ENCODE measurements at places on chromosomes 4 and X.

GRCh38 chrX:50815120-50815519, 1.1 kb upstream of the SHROOM4 start:
- DNase-seq, result no peak

DNA sequence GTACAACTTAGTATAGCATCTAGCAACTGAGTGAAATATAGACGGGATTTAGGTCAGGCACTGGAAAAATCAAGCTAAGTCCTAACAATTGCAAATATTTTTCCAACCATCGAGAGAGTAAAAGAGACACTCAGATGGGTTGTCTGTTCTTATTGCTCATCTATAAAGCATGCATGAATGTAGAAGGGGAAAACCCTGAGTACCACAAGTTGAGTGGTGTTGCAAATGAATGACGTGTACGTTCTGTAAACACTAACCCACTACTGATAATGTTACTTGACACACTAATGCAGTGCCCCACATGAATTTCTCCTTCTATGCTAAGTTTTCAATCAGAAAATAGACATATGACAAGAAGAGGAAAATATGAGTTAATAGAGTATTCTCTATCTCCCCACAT, 211.2 kb downstream of the COX18 start:
- DNase-seq, result no peak

- no peak for DNase-seq
These were observed 124.5 kb downstream of the EFNB1 start for GRCh38 chrX:68953331-68953730.

- DNase-seq, result no peak
These were observed at the start of gene UCHL1 for GRCh38 chr4:41256740-41257256. Gene UCHL1 (plus strand): TSS chr4:41256928. CDS start chr4:41256977, 49 bp downstream.

DNA sequence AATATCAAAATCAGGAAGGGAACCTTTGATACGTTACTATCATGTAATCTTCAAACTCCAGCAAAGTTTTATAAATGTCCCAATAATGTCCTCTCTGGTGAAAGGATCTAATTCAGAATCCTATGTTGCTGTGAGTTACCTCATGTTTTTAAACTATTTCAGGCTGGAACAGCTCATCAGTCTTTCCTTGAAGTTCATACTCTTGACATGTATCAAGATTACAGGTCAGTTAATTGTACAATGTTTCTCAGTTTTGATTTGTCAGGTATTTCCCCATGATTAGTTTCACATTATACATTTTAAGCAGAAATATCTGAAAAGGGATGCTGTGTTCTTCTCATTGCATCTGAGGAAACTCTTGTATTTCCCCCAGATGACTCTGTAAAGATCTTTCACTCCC, 136.5 kb upstream of the HS3ST1 start:
- no peak for DNase-seq

DNA sequence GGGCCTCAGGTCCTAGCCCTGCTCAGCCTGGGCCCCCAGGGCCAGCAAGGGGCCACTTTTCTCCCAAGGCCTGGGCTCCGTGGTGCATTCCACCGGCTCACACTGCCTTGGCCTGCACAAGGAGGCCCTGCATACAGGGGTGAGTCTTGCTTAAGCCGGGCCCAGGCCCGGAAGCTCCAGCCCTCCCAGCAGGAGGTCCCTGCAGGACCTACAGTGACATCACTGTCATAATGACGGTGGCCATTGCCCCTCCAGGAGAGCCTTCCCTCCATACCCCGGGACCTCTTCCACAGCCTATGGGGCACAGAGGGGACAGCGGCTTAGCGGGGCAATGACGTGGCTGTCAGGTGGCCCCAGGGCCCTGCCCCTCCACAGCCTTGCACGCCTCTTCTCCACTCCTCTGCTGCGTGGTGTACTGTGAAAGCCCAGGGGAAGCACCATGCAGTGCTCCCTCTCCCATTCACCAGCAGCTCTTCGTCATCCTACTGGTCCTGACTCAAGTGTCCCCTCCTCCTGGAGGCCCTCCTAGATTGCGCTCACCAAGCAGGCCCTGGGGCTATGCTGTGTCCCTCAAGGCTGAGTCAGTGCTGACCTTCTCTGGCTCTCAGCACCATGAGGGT, 32.3 kb upstream of the AFAP1 start:
- DNase-seq, result no peak

DNA sequence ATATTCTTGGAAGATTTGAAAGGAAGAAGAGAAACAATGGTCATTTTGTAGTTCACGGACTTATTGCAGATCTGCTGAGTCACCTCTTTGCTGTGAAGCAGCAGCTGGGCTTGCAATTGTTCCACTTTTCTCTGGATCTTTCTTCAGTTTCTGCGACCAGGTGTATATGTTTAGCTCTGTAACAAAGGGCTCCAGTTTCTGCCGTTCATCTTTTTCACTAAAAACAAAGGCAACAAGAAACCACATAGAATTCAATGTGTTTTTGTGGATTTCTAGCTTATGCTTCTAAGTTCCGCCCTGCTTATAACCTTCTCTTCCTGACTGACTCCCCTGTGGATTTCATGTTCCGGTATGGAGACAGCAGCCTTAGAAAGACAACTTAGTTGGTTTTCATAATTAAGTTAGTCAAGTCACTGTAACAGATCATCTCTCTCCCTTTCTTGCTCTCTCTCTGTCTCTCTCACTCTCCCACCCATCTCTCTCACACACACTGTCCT, 121.6 kb upstream of the EPHA5 start:
- DNase-seq, result no peak

DNA sequence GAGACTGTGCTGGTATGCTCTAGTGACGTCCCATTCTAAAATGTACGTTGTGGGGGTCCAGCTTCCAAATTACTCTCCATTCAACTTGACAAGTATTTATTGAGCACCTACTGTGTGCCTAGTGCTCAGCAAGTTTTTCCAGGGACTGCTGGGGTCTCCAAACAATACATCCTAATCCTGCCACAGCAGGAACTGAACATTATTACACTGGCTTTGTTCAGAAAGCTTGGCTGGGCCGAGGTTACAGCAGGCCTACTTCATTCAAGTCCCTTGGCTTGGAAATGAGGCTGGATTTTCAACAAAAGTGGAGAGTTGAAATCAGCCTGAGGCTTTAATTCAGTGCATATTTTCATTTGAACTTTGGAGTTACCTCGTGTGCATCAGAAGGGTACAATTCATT, 78.0 kb downstream of the GUCY2F start:
- no peak for DNase-seq

GRCh38 chr4:10158333-10158942, 41.8 kb upstream of the WDR1 start:
- no peak for DNase-seq

- DNase-seq, result no peak
These were observed 182.8 kb upstream of the GRID2 start for GRCh38 chr4:92120810-92121498.

- DNase-seq, result no peak
These were observed 40.2 kb upstream of the CBR4 start for GRCh38 chr4:169050284-169050683.

DNA sequence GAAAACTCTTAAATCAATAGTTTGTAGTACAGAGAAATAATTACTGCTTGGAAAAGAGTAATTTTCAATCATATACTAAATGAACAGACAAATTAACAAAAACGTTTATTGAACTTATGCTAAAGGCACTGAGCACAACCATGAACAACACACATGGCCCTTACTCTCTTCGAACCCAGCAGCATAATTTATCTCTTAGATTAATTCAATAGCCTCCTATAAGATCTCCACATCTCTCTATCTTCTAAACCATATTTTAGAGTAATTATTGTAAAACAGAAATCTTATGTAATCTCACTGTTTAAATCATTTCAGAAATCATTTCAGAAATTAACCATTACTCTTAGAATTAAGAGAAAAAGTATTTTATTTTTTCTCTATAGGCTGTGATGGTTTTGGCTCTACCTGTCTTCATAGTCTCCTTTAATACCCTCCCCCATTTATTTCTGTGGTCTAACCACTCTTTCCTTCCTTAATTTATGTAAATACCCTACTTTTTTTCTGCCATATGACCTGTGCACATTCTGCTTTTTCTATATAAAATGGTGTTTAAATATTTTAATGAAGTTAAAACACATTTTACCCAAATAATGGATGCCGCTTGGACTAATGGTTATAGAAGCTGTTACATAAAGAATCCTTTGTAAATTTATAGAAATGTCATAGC, 218.5 kb downstream of the CCSER1 start:
- no peak for DNase-seq

GRCh38 chr4:19999775-20000414, 251.8 kb upstream of the SLIT2 start:
- DNase-seq, result no peak

DNA sequence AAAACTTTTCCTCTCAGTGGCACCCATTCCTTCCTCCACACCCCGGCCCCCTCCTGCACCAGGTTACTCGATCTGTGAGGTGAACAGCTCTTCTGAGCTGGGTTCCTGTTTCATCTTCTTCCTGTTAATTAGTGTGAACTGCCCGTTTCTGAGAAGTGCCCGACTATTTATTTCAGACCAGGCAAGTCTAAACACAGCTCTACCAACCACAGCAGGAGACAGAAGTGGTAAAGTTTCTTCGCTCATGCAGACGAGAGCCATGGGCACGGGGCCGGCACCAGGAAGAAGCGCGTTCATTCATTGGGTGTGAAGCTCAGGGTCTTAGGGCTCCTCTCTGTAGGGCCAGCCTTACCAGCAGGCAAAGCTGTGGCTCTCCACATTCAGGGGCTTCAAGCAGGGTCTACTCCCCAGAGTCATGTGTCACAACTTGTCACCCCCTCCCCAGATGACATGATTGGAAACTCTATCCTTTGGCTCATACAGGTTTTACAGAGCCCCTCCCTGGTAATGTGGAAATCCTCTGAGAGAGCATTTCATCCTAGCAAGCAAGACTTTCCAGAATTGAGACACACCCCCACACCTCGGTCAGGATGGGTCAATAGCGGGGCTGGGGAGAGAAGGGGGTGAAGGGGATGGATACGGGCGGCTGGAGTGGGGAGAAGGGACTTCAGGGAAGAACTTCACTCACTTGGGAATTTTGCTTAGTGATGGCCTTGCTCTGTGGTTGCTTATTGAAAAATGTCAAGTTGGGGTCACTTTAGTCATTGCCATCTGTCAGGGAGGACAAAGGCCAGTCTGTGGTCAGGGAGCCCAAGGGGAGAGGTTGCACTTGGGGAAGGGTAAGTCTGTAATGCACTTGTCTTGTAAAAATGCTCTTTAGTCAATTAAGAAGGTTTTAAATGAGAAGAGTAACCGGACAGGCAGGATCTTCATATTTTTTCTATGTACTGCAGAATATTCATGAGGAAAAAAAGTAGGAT, 121.6 kb upstream of the TRIM2 start:
- DNase-seq, result no peak

DNA sequence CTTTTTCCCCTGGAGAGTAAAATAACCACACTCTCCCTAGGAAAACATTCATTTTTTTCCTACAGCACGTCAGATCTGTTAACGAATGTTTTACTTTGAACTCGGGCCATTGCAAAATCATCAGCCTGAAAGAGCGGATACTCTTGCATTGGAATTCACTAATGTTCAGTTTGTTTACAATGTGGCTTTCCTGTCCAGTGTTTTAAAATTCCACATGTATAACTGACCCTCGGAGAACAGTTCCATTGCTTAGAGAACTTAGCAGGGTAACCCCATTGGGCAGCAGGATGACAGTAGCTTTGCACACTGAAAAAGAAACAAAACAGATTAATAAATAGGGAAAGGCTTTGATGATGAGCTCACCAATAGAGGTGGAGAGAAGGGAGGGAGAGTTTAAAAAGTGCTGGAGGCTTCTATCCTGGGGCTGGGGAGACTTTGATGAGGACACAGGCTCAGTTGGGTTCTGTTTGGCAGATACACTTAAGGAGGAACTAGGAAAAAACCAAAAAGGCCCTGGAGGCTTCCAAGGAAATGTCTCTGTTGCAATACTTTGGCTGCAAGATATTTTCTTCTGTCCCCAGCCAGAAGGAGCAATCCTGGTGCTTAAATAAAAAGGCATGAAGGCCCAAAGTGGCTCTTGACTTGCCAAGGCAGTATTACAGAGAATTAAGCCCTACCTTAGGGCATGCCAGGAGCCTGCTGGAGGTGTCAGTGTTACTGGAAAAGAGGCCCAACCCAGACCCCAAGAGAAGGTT, 143.1 kb downstream of the ARSF start:
- no peak for DNase-seq

DNA sequence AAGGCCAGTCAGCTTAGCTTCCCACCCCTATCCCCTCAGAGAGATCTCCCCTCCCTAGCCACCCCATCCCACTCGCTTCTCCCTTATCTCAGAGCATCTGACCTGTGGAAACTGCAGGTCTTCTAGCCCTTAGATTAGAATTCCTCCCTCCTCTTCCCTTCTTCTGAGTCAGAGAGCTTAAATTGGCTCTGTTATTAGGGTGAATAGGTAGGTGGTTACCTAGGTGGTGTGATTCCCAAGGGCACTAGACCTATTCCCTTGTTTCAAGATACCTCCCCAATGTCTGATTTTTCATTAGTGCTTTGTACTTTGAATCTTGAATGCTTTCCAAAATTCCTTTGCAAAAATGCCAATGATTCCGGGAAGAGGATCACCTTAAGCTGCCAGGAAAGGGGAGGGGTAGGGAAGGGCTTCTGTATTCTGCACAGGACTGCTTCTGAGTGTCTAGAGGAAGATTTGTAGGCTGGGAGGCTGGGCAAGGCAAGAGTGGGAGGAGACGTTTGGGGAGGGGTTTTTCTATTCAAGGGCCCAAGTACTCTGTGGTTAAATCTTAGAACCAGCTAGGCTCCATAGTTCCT, 24.5 kb upstream of the MSN start:
- DNase-seq, result no peak

GRCh38 chr4:15361529-15361928, 66.3 kb upstream of the C1QTNF7 start:
- DNase-seq, result no peak

DNA sequence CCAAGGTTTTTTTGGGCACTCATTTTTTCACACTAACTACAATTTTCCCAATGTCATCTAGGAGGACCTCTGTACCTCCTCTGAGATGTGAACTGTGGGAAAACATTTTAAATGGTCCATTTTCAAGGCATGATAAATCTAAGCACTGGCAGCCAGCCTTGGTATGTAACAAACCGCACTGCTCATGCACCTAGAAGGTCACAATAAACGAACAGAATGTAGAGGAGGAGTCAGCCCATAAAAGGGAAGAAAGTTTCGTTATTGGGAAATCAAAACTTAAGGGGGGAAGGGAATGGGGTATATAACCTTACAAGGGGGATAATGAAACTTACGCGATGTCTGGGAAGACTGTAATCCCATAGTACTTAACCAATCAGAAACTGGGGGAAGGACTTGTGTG, 16.4 kb downstream of the COX18 start:
- no peak for DNase-seq

DNA sequence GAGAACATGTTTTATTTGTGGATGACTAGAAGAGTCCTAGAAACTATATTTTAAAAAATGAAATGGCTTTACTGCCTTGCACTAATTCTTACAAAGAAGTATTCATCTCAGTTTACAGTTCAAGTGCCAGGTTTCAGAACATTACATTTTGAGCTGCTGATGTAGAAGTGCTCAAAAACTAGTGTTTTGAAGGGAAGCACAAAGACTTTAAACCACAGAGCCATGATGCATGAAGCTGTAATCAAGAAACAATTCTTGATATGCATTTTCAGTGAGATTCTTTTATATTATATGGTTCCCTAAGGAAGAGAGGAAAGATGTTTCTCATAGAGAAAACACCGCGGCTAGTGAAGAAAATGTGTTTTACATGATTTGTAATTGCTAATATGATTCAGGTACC, 1163.0 kb downstream of the RAPGEF2 start:
- no peak for DNase-seq

All from activated CD8-positive, alpha-beta memory T cell treated with anti-CD3 and anti-CD28 coated beads, Interleukin-2, amount 50 U/mL, for 4 hours (primary cell).